Stimulated activated CD4-positive, alpha-beta T cell treated with anti-CD3 and anti-CD28 coated beads, Interleukin-15, amount 100 ng/mL, for 48 hours (primary cell): ENCODE measurements at places on chromosomes 3 and 15.

GRCh38 chr15:66700802-66701421 is 1.1 kb upstream of the SMAD6 start:
- peak; percentile 67 for DNase-seq

- DNase-seq = no peak
Observed at GRCh38 chr3:2934541-2934940, 175.6 kb downstream of the IL5RA start.

GRCh38 chr15:68348081-68348480 is 70.5 kb downstream of the FEM1B start:
- no peak for DNase-seq

GRCh38 chr3:149120051-149120972 is 9.1 kb upstream of the HPS3 start:
- DNase-seq = no peak

GRCh38 chr15:90087454-90088154 is 14.7 kb downstream of the IDH2 start:
- no peak for DNase-seq

DNA sequence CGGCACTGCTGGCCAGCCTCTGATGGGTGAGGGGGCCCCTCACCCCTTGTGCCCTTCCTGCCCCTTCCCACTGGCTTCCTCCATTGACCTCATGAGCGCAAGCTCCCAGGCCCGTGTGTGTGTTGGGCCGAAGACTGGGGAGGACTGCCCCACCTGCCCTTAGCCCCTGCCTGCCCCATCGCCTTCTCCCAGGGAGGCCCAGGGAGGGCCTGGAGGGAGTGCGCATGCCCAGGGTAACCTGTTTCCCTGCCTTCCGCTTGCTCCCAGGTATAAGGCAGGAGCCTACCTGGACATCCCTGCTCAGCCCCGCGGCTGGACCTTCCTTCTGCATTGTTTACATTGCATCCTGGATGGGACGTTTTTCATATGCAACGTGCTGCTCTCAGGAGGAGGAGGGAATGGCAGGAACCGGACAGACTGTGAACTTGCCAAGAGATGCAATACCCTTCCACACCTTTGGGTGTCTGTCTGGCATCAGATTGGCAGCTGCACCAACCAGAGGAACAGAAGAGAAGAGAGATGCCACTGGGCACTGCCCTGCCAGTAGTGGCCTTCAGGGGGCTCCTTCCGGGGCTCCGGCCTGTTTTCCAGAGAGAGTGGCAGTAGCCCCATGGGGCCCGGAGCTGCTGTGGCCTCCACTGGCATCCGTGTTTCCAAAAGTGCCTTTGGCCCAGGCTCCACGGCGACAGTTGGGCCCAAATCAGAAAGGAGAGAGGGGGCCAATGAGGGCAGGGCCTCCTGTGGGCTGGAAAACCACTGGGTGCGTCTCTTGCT is 8.8 kb downstream of the DLL4 start:
- DNase-seq = no peak

GRCh38 chr15:77634266-77634962 is 1.7 kb upstream of the LINGO1 start:
- DNase-seq = peak; percentile 65

GRCh38 chr3:23161896-23162570 is 41.1 kb upstream of the UBE2E2 start:
- DNase-seq = no peak

DNA sequence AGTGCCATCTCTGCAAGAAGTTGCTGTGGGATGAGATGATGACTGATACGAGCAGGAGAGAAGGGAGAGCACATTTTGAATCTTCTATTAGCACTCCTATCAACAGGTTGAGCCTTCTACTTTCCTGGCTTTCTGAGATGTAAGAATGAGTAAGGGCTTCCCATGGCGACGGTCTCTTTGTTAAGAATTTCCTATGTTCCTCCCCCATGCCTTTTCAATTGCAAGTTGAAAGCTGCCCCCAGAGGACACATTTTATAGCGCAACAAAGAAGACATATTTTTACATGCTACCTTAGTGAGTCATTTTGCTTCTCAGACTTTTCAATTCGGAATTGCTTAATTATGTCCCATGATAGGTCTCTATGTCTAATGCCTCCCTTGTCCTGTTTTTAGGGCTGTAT is 71.3 kb upstream of the LRTM1 start:
- no peak for DNase-seq

GRCh38 chr3:70640481-70640880 is 328.0 kb upstream of the MDFIC2 start:
- no peak for DNase-seq

- peak; percentile 5 for DNase-seq
Observed at GRCh38 chr15:42919799-42920518, 619 bp downstream of the TTBK2 start.

GRCh38 chr3:163785693-163786092 is 1292.6 kb downstream of the SI start:
- DNase-seq = no peak

DNA sequence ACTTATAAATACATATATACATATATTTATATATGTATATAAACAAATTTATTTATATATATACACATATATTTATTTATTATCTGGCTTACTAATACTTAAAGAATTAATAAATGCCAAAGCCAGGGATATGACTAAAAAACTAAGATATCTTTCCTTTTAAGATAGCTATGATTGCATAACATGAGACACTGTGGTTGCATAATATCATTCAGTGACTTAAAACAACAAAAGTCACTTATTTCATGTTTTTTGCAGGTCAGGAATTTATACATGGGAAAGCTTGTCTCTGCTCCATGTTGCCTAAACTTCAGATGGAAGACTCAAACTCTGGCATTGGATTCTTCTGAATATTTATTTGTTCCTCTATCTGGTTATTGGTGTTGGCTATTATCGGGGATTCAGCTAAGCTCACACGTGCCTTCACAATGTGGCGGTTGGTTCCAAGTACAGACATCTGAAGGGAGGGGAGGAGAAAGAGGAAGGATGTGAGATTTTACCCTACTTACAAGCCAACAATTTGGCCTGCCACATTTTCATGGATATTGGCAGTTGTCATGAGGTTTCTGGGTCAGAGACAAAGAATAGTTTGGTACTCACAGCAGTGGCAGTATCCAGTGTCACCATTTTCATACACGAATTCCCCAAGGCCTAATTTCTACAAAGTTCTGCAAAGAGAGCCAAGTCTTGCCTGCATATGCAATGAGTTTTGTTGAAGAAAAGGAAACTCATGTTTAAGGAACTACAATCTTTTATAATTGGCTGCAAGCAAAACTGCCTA is 381.6 kb downstream of the EPHA3 start:
- DNase-seq = no peak

DNA sequence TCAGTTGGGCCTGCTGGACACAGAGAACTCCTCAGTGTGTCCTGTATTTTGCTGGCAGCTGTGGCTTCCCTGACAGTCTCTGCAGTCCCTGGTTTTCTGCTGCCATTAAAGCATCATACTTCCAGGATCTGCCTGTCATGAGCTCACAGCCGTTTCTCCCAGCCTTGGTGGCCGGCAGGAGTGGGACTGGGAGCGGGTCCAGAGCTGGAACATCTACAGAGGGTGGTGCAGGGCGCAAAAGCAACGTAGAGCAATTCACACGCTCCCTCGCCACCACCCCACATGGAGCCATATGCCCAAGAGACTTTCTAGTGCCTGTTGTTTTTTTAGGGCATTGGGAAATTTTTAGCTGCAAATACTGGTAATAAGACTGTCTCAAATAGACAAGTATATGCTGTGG is 33.6 kb downstream of the ABTB1 start:
- DNase-seq = no peak
